ENCODE measurements at places on chromosomes 4 and X. TPM values are rescaled to one million over a fixed set of nuclear protein-coding genes. Genes with fewer than 3 reads are reported as not detected.

Gene AMTN
- not detected for total RNA-seq

Gene SGMS2
- total RNA-seq: 56.2 TPM

GRCh38 chrX:45479196-45479834 lies 278.6 kb upstream of the DIPK2B start:
- H3K27ac ChIP-seq: no peak overlapping the region

GRCh38 chr4:154642373-154643009 lies 30.0 kb upstream of the FGG start:
- H3K36me3 ChIP-seq: no peaks in the 10 kb centered on the region
- H3K27ac ChIP-seq: no peak overlapping the region
- H3K4me3 ChIP-seq: no peak overlapping the region
- no peak for DNase-seq

DNA sequence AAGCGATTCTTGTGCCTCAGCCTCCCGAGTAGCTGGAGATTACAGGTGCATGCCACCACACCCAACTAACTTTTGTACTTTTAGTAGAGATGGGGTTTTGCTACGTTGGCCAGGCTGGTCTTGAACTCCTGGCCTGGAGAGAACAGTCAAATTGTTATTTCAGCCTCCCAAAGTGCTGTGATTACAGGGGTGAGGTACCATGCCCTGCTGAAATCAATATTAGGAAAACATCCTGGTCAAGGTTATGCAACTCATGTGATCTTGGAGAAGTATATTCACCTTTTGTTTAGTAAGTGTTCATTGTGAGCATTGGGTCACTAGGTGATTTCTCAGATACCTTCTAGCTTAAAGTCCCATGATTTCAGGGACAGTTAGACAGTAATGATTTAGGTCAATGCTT lies 167.8 kb downstream of the AASDH start:
- H3K36me3 ChIP-seq: no peaks in the 10 kb centered on the region
- no peak for DNase-seq
- no peaks in the 10 kb centered on the region for H3K4me1 ChIP-seq
- H3K27me3 ChIP-seq: no peaks in the 10 kb centered on the region
- H3K27ac ChIP-seq: no peak overlapping the region

DNA sequence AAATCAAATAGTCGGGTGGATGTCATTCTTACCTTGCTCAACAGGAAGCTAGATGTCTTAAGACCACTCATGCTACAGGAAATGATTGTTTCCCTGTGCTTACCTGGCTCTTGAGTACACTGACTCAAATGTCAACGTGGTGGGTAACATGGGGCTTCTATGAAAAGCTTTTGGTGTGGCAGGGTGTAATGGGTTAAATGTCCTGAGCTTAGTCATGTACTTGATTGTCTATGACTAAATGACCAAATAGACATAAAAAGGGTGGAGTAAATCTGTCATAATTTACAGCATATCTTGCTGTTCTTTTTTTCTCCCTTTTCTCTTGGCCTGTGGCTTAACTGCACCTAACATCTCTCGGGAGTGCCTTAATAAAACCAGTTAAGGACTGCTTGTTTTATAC lies 44.9 kb downstream of the CCNG2 start:
- H3K27ac ChIP-seq: no peak overlapping the region
- DNase-seq: no peak
- no peaks in the 10 kb centered on the region for H3K27me3 ChIP-seq
- H3K36me3 ChIP-seq: no peaks in the 10 kb centered on the region
- no peak overlapping the region for H3K4me3 ChIP-seq

GRCh38 chr4:137693641-137694040 lies 161.3 kb upstream of the PCDH18 start:
- DNase-seq: no peak
- no peaks in the 10 kb centered on the region for H3K36me3 ChIP-seq

DNA sequence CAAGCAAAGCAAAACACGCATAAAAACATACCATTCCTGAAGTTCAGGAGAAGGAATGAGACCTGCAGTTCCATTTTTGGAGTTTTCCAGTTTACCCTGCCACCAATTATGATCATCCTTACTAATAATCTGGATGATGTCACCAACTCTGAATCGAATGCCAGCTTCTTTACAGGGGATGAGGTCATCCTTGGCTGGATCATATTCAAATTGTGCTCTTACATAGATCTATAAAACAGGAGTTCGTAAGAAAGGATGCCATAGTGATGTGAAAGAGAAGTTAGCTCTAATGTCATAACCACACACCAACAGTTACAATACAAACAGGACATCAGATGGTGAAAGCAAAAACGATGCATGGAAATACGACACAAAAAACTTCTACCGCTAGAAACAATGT lies 106.5 kb downstream of the NYX start:
- no peak overlapping the region for H3K4me3 ChIP-seq
- no peaks in the 10 kb centered on the region for H3K27me3 ChIP-seq
- no peaks in the 10 kb centered on the region for H3K4me1 ChIP-seq
- no peak overlapping the region for H3K27ac ChIP-seq
- H3K36me3 ChIP-seq: no peaks in the 10 kb centered on the region
- no peak for DNase-seq

- H3K27me3 ChIP-seq: no peaks in the 10 kb centered on the region
- H3K36me3 ChIP-seq: no peaks in the 10 kb centered on the region
- H3K27ac ChIP-seq: no peak overlapping the region
Observed at GRCh38 chrX:23578079-23578478, 89.2 kb upstream of the PRDX4 start.

GRCh38 chr4:4823621-4824162 lies 35.8 kb upstream of the MSX1 start:
- DNase-seq: no peak
- H3K36me3 ChIP-seq: no peaks in the 10 kb centered on the region
- H3K4me3 ChIP-seq: no peak overlapping the region
- no peaks in the 10 kb centered on the region for H3K4me1 ChIP-seq
- no peak overlapping the region for H3K27ac ChIP-seq

- no peak for DNase-seq
- H3K27me3 ChIP-seq: no peaks in the 10 kb centered on the region
- H3K4me3 ChIP-seq: no peak overlapping the region
- H3K27ac ChIP-seq: no peak overlapping the region
- no peaks in the 10 kb centered on the region for H3K4me1 ChIP-seq
- H3K36me3 ChIP-seq: no peaks in the 10 kb centered on the region
Observed at GRCh38 chr4:13966231-13967195, 339.0 kb upstream of the BOD1L1 start.
